CD8-positive, alpha-beta memory T cell (primary cell): ENCODE measurements at places on chromosomes 16 and 17. TPM values are rescaled to one million over a fixed set of nuclear protein-coding genes. Genes with fewer than 3 reads are reported as not detected.

DNA sequence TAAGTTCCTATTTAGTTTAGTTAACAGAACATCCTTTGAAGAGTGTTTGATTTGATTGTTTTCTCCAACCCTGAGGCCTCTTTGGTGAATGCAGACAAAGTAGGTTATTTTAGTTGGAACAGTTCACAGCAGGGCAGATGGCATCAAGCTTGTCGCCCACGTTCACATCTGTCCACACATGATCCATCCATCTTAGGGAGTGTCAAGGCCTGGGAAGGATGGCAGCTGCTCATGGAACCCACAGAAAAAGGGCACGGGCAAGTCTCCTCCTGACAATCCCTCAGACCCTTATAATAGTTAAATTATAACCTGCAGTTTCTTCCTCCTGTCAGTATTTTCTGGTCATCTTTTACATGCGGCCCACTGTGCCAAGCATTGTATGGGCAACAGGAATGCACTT, 60.2 kb downstream of the KNOP1 start:
- no peak overlapping the region for H3K4me3 ChIP-seq
- DNase-seq, result no peak
- no peaks in the 10 kb centered on the region for H3K27me3 ChIP-seq
- H3K27ac ChIP-seq, result no peak overlapping the region

GRCh38 chr17:76451506-76451905, 1.4 kb downstream of the UBE2O start:
- H3K4me1 ChIP-seq, result peaks cover 26% of the 10 kb centered on the region
- no peaks in the 10 kb centered on the region for H3K36me3 ChIP-seq
- no peak overlapping the region for H3K27ac ChIP-seq
- H3K27me3 ChIP-seq, result no peaks in the 10 kb centered on the region

MPHOSPH6 gene
- polyA plus RNA-seq, result 22.1 TPM

DNA sequence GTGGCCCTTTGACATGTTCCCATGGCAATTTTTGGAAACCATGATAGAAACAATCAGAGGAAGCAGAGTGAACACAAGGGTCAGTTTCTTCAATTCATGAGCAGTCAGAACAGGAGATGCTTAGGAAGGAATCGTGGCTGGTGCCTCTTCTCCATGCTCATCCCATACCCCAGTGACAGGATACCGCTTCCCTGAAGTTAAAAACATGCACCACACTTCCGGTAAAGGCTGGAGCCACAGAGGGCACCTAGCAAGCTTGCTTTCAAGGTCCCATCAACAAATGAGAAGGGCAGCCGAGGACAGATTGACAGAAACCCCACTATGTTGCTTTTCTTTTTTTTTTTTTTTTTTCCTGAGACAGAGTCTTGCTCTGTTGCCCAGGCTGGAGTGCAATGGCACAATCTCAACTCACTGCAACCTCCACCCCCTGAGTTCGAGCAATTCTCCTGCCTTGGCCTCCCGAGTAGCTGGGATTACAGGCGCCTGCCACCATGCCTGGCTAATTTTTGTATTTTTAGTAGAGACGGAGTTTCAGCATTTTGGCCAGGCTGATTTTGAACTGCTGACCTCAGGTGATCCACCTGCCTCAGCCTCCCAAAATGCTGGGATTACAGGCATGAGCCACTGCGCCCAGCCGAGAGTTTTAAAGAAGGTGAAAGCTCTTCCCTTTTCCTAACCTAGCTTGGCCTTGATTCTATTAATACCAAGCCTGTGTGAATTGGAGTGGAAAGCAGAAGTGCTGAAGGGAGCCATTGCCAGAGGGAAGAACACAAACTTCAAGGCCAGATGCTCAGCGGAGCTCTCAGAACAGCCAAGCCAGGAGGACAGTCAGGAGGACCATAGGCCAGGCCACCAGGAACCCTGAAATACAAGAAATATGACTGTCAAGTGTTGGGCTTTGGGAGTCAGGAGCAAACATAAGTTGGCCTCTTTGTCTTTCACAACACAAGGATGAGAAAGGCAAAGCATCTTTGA, 16.6 kb downstream of the GP2 start:
- no peaks in the 10 kb centered on the region for H3K4me1 ChIP-seq
- no peaks in the 10 kb centered on the region for H3K36me3 ChIP-seq
- DNase-seq, result no peak
- H3K27me3 ChIP-seq, result no peaks in the 10 kb centered on the region
- H3K4me3 ChIP-seq, result no peak overlapping the region
- no peak overlapping the region for H3K27ac ChIP-seq

DNA sequence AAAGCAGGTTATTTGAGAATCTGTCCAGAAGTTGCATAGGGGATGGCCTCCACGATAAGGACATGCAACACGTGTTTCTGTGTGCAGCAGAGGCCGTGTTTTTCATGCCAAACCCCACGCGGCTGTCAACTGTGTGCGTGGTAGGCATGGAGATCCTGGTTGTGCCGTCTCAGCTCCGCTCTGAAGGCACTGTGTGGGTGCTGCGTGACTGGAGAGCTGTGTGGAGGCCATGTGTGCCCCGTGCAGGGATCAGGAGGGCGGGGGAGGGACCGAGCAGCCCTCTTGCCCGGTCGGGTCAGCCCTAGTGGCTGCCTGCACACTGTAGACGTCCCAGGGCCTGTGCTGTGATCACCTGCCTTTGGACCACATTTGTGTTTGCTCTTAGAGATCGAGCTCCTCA, 74.5 kb downstream of the SEC14L1 start:
- DNase-seq, result no peak
- peaks cover 32% of the 10 kb centered on the region for H3K36me3 ChIP-seq
- H3K4me1 ChIP-seq, result no peaks in the 10 kb centered on the region
- no peaks in the 10 kb centered on the region for H3K27me3 ChIP-seq
- no peak overlapping the region for H3K27ac ChIP-seq

B9D1 gene
- polyA plus RNA-seq, result 0.67 TPM

DNA sequence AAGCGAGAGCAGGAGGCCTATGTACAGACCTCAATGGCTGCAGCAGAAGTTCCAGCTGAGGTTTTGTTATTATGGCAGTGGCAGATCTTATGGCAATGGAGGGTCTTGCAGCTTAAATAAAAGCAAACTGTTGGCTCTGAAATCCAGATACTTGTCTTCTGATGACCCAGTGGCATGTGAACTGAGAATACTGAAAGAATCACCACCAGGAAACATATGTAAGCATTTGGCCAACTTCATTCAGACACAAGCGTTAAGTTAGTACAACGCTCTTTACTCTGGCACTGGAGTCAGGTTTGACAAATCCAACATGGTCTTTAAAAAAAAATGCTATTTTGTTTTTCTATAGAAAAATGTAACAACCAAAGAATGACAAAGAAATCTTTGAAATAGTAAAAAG, 70.5 kb downstream of the CFDP1 start:
- DNase-seq, result no peak
- no peak overlapping the region for H3K27ac ChIP-seq
- H3K36me3 ChIP-seq, result no peaks in the 10 kb centered on the region
- no peaks in the 10 kb centered on the region for H3K27me3 ChIP-seq

GRCh38 chr16:621526-622105, 9.2 kb upstream of the WFIKKN1 start:
- no peak for DNase-seq
- H3K27ac ChIP-seq, result peak overlapping the region; percentile 18
- no peaks in the 10 kb centered on the region for H3K4me1 ChIP-seq

- no peak overlapping the region for H3K27ac ChIP-seq
- no peak overlapping the region for H3K4me3 ChIP-seq
- H3K36me3 ChIP-seq, result no peaks in the 10 kb centered on the region
- H3K27me3 ChIP-seq, result no peaks in the 10 kb centered on the region
Measured at GRCh38 chr17:1605681-1606351, 22.8 kb downstream of the SLC43A2 start.

DNA sequence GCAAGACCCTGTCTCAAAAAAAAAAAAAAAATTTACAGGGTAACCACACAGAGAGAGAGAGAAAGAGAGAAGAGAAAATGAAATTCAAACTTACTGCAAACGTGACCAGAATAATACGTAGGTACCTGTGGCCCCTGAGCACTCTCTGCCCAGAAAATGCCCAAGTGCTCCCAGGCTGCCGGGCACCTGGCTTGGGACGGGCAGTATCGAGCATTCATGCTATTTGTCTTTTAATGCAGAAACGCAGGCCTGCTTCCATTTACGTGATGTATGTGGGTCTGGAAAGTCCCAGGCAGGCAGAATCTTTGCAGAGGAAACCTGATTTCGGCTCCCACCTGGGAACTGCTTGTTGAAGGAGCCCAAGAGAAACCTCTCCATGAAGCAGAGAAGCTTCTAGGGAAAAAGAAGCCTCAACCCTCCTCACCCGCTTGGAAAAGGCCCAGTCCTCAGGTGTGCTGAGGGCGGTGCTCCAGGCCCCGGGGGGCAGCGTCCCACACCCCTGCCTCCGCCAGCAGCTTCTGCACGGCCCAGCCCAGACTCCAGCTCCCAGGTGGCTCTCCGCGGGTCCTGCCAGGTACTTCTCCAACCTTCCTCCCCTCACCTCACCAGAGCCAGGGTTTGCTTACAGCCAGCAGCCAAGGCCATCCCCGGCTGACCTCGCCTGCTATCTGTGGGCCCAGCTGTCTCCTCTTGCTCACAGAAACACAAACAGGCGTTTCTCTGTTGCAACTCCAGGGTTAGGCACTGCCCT, 14.0 kb downstream of the RPH3AL start:
- no peak overlapping the region for H3K4me3 ChIP-seq
- no peak for DNase-seq
- no peak overlapping the region for H3K27ac ChIP-seq
- H3K4me1 ChIP-seq, result peaks cover 11% of the 10 kb centered on the region
- no peaks in the 10 kb centered on the region for H3K27me3 ChIP-seq

GRIN2A gene
- polyA plus RNA-seq, result not detected

KRT33A gene
- polyA plus RNA-seq, result not detected

- H3K4me1 ChIP-seq, result peaks cover 31% of the 10 kb centered on the region
- H3K36me3 ChIP-seq, result peaks cover 3% of the 10 kb centered on the region
- H3K27ac ChIP-seq, result no peak overlapping the region
- no peak for DNase-seq
- H3K27me3 ChIP-seq, result no peaks in the 10 kb centered on the region
- H3K4me3 ChIP-seq, result no peak overlapping the region
Measured at GRCh38 chr17:17207998-17208397, 1.9 kb upstream of the PLD6 start.

DNA sequence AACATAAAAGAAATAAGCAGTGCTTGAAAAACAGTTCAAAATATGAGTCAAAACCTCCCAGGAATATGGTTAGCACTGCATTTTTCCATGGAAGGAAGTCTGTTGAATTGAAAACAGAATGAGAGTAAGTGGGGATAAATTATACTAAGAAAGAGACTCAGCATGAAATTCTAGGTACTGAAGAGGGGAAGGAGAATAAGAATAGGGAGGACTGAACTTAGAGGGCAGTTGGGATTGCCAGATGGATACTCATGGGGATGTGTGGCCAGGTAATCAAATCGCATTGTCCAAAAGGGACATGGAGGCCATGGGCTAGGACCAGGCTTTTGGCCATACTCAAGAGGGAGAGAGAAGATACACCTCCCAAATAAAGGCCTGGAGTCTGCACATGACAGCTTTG, 247.9 kb downstream of the CDH13 start:
- no peaks in the 10 kb centered on the region for H3K27me3 ChIP-seq
- H3K4me3 ChIP-seq, result no peak overlapping the region
- no peaks in the 10 kb centered on the region for H3K36me3 ChIP-seq
- no peak overlapping the region for H3K27ac ChIP-seq
- no peak for DNase-seq

HSD11B2 gene
- not detected for polyA plus RNA-seq

OTOP2 gene
- polyA plus RNA-seq, result not detected

GRCh38 chr16:27281243-27281642, 12.7 kb upstream of the NSMCE1 start:
- no peaks in the 10 kb centered on the region for H3K36me3 ChIP-seq
- peak overlapping the region; percentile 14 for H3K4me3 ChIP-seq
- H3K27ac ChIP-seq, result no peak overlapping the region

DNA sequence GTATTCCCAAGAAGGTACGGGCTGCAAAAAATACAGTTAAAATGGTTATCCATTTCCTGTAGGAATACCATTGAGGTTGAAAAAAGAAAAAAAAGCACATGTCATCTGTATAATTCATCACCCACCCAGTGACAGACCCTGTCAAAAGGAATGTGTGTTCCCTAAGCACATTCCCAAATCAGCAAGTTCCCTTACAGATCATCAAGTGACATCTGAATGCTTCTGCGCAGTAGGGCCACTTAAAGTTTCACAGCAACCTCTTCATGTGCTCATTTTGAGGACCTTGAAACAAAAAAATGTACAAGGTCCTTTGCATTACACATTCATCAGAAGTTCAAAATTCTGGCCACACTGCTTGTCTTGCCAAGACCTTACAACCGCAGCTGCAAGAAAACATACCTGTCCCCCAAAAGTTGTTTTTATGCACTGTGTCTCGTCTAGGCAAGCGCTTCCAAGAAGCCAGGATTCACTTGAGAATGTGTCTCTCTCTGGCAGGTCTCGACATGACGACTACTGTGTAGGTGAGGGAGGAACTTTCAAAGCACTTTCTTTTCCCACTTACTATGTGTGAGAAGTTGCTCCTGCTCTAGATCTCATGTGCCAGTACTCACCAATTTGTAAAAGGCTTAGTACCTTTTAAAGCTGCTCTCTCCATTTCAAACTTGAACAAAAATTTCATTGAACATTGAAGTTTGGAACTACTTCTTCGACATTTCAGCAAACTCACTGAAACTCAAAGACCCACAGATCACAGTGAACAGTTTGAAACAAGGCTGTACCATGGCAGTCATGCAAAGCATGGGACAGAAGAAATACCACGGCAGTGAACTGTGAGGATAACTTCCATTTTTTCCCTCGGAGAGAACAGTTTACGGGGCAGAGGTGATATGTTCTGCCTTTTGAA, 4.3 kb upstream of the POLG2 start:
- no peak for DNase-seq
- peaks cover 67% of the 10 kb centered on the region for H3K36me3 ChIP-seq
- H3K27me3 ChIP-seq, result no peaks in the 10 kb centered on the region
- H3K4me3 ChIP-seq, result no peak overlapping the region
- peaks cover 66% of the 10 kb centered on the region for H3K4me1 ChIP-seq

- peak overlapping the region; percentile 30 for H3K4me3 ChIP-seq
- H3K36me3 ChIP-seq, result no peaks in the 10 kb centered on the region
- H3K4me1 ChIP-seq, result peaks cover 18% of the 10 kb centered on the region
- DNase-seq, result peak; percentile 74
Measured at GRCh38 chr16:80591071-80591915, 50.5 kb downstream of the DYNLRB2 start.

GRCh38 chr17:7634384-7634783, 4.4 kb downstream of the SHBG start:
- H3K4me1 ChIP-seq, result no peaks in the 10 kb centered on the region
- H3K27ac ChIP-seq, result no peak overlapping the region
- H3K36me3 ChIP-seq, result no peaks in the 10 kb centered on the region
- H3K27me3 ChIP-seq, result no peaks in the 10 kb centered on the region
- no peak overlapping the region for H3K4me3 ChIP-seq

MXRA7 gene
- polyA plus RNA-seq, result 30.6 TPM

GRCh38 chr17:32949181-32949580, 21.2 kb downstream of the TMEM98 start:
- DNase-seq, result no peak
- H3K27ac ChIP-seq, result no peak overlapping the region
- no peaks in the 10 kb centered on the region for H3K4me1 ChIP-seq
- H3K4me3 ChIP-seq, result no peak overlapping the region

DNA sequence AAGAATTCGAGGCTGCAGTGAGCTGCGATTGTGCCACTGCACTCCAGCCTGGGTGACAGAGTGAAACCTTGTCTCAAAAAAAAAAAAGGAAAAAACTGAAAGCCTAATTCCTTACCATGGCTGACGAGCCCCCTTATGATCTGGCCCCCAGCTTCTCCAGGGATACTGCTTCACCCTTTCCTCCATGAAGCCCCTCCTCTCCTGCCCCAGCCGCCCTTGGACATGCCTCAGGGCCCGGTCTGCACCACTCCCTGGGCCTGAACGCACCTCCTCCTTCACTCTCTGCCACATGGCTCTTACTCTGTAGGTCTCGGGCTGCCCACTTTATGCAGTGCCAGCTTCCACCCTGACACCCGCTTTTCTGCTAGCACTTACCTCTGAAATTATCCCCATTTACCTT, 65.3 kb downstream of the COG7 start:
- DNase-seq, result no peak
- peaks cover 17% of the 10 kb centered on the region for H3K36me3 ChIP-seq
- H3K27ac ChIP-seq, result no peak overlapping the region
- H3K27me3 ChIP-seq, result no peaks in the 10 kb centered on the region
- H3K4me3 ChIP-seq, result no peak overlapping the region

SDK2 gene
- 0.54 TPM for polyA plus RNA-seq
